Stomach (tissue), 19 donors: ENCODE measurements at places on chromosomes 16 and 17. TPM values are rescaled to one million over a fixed set of nuclear protein-coding genes. Genes with fewer than 3 reads are reported as not detected.
A peak's percentile ranks its signal among the peaks of the same experiment; 100 is the strongest.

TAT gene
- total RNA-seq = not detected

- no peak for DNase-seq
Observed at GRCh38 chr16:28561557-28562187, 8.0 kb downstream of the SGF29 start.

DNA sequence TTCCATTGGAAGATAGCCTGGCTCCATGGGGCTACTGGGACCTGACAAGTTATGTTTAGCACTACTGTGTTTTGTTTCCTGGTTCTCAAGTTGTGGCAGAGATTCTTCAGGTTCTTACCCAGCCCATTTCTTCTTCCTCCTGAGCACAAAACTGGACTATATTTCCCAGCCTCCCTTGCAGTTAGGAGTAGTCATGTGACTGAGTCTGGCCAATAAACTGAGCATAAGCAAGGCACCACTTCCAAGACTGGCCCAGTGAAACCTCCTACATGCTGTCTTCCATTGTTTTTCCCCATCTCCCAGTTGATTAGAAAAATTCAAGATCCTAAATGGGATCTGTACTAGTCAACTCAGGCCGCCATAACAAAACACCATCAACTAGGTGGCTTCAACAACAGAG, 28.2 kb upstream of the RBBP6 start:
- DNase-seq = no peak

- no peak for DNase-seq
Observed at GRCh38 chr17:27946513-27946912, 53.3 kb upstream of the LYRM9 start.

DNA sequence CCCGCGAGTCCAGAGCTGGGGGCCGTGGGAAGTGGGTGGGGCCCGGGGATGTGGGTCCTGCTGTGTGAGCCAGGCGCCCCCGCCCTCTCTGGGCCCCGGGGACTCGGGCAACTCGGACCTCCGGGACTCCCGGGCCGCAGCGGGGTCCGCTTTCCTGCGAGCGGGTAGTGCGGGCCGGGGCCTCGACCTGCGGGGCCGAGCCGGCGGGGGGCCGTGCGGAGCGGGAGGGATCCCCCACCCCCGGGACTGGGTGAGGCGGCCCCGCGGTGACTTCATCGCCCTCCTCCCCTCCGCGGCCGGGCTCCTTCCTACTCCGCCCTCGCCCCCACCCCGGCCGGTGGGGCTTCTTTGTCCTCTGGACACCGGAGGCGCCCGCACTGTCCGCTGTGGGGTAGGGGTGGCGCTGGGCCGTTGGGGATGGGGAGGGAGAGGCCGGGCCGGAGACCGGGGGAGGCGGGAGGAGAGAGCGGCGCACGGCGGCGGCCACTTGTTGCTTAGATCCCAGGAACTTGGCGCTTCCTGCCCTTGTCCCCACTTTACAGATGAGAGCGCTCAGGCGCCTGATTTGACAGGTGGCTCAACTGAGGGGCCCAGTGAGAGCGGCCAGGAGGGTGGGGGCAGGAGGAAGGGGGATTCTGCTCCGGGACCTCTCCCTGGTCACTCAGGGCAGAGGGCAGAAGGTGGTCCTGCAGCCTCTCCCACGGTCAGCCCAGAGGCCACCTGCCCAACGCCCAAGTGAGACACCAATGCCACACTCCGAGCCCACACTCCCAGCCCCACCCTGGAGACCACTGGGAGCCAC, 874 bp downstream of the CMTM3 start:
- peak; percentile 84 for DNase-seq
